Right lung (tissue), 10 donors: ENCODE measurements at places on chromosomes 1 and 21. TPM values are rescaled to one million over a fixed set of nuclear protein-coding genes. Genes with fewer than 3 reads are reported as not detected.
A peak's percentile ranks its signal among the peaks of the same experiment; 100 is the strongest.

GRCh38 chr1:203065986-203066385, 19.8 kb downstream of the MYOG start:
- peak; percentile 44 for DNase-seq

ADAMTS4 gene
- 2.8 TPM for polyA plus RNA-seq

TRABD2B gene
- 4.0 TPM for polyA plus RNA-seq

GRCh38 chr1:206575165-206575893, 36.9 kb downstream of the EIF2D start:
- peak; percentile 82 for DNase-seq

DNA sequence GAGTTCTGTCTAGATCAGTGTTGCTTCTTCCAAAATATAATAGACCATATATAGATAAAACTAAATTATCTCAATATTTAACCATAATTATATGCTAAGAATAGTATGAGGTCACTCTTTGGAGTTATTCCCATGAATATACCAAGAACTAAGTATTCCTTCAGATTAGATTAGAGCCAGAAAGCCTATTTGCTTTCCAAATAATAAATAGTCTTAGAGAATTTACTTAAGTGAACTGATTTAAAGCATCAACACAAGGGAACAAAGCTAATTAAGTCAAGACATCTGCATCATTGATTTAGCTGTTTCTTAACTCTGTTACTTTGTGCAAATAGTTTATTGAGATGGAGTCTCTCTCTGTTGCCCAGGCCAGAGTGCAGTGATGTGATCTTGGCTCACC, 35.7 kb downstream of the FNBP1L start:
- no peak for DNase-seq

DNA sequence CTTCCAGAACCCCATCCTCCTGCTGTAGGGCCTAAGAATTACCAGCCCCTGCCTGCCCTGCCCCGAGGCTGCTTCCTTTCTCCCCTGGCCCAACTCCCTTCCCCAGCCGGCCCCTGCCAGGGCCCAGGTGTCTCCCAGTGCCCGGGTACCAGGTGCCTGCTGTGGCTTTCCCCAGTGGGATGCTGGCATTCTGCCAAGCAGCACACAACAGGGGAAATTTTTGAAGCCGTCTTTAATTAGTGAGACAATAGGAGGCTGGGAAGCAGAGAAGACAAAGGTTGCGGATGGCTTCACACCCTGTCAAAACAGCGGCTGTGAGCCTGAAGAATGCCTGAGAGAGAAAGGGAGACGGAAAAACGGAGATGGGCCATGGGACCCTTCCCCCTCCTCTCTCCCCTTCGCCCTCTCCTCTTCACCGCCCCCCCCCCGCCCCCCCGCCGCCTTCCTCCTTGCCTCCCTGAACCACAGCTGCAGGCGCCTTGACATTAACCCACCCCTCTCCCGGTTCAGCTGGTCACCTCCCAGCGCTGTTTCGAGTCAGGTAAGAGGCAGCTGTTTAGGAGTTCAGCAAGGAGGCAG, 33.6 kb downstream of the LRRN2 start:
- DNase-seq = no peak
